ENCODE measurements at places on chromosomes 6 and 20.

DNA sequence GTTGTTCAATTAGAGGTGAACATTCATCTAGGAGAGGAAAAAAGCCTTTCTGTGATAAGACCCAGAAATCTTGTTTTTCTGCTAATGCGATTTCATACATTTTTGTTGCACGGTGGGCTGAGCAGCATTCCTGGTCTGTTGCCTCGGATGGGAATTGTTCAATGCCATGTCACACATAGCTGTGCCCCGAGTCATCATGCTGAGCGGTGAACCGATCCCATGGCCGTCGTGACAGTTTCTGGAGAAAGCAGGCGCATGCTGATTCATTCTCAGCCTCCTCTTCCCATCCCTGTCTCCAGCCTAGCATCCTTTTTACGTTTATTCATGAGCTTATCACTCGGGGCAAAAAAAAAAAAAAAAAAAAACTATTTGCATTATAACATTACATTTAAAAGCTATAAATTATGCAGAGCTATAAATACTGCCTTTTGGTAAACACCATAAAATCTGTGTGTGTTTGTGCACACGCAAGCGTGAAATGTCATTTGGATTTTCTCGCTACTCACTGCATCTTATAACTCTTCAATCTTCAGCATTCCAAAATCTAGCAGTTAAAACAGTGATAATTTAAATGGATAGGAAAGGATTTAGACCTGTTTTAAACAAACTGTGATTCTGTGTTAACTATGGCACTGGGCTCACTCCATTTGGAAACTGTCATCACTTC lies 58.9 kb upstream of the IFNGR1 start:
- peak; percentile 52 for DNase-seq

DNA sequence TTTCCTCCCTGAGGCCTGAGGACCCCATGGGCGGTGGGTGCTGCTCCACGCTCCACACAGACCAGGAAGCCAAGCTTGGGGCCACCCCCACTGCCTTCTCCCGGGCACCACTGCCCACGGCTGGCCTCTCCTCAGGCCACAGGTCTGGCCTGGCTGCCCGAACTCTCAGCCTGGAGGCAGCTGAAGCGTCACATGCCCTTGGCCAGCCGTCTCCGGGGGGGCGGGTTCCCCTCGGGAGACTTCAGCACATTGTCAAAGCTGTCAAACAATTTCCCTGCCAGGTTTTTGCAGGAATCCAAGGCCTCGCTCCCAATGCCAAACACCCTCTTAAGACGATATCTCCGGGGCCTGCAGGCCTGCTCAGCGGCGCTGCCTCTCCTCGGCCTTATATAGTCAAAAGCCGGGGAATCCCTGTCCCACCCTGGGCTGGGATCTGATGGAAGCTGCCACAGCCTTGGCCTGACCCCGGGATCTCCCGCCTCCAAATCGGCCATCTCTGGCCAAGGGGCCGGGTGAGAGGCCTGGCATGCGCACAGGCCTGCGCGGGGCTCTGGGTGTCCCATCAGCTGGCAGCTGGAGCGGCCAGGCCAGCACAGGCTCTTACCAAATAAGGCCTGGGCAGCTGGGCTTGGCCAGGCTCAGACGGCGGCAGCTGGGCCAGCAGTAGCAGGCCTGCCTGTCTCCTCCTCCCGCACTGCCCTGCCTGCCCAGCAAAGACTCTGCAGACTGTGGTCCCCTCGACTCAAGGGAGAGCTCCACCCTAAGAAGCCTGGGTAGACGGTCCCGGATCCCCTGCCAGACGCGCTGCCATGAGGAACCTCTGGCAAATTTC lies 49.7 kb downstream of the RBM38 start:
- peak; percentile 45 for DNase-seq

DNA sequence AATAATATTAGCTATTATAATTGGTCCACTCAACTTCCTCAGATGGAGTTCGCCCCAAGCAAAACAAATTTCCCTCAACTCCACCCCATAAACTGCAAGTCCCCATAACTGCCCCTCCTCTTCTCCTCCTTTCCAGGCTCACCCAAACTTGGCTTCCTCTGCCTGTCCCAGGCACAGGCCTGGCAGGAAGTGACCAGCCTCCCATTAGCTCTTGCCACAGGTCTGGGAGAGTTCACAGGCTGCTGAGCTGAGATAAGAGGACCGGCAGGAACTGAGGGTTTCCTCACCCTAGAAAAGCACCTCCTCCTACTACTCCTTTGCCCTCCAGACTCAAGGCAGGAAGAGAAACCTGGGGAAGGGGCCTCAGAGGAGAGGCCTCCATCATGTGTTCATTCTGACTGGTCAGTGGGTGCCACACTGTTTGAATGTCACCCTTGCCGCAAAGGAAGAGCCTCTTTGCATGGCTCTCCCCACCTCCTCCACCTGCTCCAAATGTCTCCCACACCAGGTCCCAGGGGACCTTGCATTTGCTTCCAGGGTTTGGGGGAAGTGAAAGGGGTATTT lies 24.5 kb upstream of the SMIM29 start:
- DNase-seq: no peak

DNA sequence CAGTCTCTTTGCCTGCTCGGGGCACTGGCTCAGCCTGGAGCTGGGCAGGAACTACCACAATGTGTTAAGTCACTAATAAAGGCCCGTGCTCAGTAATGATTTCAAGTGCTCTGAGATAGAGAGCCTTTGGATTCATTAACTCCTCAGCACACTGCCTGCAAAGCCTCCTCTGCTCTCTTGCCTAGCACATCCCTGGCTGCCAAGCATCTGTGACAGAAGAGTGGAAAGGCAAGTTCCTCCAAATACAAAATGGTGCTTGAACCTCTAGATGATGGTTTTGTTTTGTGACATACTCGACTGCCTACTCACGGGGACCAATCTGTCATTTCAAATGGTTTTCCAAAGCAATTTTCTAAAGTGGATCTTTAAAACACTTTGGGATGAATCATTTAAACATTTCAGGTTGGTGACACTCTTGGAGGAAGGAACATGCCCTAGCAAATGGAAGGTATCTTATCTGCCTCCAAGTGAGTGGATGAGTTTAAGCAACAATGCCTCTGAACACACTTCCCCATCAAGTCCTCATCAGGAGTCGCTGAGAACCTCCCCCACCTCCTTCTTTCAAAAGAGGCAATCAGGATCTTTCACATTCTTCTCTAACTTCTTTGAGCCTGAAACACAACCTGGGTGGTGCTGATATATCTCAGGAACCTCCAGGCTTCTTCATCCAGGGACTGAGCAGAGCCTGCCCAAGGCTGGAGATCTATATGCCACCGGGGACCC lies 35.8 kb downstream of the METTL24 start:
- peak; percentile 28 for DNase-seq

DNA sequence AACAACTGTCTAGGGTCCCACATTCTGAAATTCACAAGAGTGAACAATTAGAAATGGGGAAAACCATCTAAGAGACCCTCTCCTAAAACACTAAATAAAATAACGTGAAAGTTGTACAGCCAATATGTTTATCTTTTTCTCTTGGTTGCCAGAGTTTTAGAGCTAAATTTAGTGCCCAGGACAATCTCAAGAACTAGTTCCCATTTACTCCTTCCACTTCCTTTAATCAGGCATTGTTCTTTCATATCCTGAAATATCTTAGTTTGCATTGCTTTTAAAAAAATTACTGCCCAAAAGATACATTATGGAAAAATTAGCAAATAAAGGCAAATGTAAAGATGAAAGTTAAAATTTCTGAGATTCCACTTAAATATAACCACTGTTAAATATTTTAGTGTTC lies 33.1 kb upstream of the UBR2 start:
- DNase-seq: no peak

- no peak for DNase-seq
Measured at GRCh38 chr6:165636402-165637048, 26.5 kb downstream of the PDE10A start.

DNA sequence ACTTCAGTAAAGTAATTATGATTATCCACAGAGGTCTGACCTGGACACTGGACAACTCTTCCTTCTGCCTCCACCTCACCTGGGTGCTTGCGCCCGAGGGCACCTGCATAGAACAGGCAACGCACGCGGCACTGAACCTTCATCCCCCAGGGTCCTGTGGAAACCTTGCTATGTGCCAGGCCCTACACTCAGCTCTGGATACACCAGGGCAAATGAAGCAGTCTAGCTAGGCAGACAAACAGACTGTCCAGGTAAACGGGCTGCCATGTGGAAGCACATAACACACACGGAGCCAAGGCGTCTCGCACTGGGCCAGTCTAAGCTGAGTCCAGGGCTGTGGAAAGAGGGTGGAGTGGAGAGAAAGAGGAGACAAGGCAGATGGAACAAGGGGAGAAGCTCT lies 109.3 kb upstream of the AFDN start:
- DNase-seq: no peak

GRCh38 chr6:113820761-113821160 lies 36.4 kb upstream of the MARCKS start:
- no peak for DNase-seq

DNA sequence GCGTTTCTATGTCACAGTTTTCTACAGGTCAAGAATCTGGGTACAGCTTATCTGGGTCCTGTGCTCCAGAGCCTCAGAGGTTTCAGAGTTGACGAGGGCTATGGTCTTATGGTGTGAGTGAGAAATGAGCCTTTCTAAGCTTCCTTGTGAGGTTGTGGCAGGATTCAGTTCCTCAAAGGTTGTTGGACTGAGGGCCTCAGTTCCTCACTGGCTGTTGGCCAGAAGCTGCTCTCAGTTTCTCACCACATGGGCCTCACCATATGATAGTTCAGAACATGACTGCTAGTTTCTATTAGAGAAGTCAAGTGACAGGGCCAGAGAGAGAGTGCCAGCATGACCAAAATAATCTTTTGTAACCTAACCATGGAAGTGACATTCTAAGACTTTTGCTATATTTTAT lies 96.1 kb downstream of the NUS1 start:
- no peak for DNase-seq

DNA sequence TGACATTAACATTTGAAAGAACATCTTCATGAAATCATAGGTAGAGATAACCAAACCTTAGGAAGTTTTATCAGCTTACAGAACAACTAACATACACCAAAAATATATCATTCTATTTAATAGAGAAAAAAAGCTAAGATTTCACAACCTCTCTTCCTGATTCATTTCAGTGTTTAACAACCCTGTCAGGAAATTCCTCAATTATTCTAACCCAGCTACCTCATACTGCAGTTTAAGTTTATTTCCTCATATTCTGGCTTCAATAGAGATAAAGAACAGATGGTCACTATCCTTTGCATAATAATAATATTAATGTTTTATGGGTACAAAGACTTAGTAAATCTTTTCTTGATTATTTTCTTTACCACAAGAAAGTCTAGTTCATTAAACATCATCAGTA lies 112.9 kb upstream of the HSF2 start:
- no peak for DNase-seq

DNA sequence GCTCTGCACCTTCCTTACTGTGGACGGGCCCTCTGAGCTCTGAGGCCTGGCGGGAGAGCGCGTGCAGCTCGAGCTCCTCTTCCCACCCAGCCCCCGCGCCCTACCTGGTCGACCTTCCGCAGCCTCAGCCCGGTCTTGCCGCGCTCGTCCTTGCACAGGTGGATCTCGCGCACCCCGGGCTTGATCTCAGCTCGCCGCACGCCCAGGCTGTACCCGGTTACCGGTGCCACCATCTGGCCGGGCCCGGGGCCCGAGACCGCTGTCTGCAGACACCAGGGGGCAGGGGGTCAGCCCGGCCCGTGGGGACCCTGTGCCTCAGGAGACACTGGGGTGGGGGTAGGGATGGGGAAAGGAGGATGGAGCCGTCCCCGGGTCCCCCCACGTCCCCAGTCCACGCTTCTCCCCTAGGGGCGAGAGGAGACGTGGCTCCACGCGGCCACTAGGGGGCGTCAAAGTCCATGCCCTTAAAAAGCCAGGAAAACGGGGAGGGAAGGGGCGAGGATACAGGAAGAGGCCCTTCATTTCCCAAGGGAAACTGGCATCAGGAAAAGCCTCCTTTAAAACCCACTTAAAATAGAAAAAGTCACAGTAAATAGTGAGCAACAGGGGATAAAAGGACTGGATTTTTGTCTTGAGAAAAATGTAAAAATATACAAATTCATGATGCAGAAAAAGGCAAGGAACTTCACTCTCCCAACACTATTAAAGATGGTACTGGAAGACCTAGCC lies 15.5 kb downstream of the SDCBP2 start:
- peak; percentile 88 for DNase-seq

DNA sequence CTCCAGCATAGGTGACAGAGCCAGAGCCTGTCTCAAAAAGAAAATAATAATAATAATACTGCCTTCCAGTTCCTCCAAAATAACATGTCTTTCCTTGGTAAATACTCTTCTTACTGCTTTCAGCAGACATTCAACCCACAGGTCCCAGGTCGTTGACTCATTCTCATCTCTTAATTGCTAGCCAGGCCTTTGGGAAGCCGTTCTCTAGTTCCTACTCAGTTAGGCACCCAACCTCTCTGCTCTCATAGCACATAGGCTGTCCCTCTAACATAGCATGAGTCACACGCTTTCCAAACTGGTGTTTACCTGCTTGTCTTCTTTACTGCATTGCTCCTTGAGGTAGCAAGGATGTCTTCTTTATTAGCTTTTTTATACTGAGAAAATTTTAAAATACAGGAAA lies 98.8 kb downstream of the LAMA2 start:
- DNase-seq: no peak

DNA sequence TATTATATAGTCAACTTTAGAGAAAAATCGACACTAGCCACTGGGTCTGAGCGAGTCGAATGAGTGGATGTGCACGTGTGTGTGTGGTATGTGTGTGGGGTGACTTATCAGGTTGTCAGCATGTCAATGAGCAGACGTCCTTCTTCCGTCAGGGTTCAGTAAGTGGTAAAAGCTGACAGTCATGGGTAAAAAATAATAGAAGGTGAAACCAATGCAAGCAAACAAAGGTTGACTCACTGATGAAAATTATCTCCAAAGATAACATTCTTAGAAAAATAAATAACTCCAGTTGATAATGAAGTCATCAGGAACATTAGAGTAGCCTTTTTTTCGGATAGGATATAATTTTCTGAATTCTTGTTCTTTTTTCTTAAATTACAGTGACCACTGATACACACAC lies 243.8 kb upstream of the FOXQ1 start:
- no peak for DNase-seq

GRCh38 chr6:16743664-16744210 lies 17.5 kb downstream of the ATXN1 start:
- DNase-seq: no peak

DNA sequence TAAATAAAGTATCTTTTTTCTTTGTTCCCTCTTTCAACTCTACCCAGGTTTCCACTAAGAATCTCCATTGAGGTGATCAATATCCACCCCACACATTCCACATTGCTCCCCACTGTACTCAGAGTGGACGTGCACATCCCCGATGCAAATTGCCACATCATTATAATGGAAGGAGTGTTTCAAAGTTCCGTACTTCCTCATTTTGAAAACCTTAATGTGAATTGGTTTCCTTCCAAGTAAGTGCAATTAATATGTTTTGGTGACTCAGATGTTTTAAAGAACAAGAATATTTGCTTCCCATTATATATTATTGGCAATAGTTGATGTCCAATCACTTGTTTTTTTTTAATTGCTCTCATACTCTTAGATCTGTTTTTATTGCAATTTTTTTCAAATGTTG lies 463.6 kb downstream of the HACE1 start:
- DNase-seq: no peak

DNA sequence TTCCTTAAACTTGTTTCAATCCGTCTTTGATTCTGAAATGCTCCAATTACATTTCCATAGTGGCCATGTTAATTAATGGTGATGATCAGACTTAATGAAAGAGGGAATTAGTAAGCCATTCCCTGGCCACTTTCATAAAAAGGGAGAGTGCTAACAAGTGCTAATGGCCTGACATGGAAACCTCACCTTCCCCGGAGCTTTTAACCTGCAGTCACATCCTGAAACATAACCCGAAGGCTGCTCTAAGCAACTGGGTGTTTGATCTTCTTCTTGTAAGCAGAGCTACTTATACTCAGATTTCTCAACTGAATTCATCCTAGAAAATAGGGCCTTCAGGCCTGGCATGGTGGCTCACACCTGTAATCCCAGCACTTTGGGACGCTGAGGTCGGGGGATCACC lies 67.1 kb upstream of the ZMYND8 start:
- no peak for DNase-seq
